Posterior cingulate gyrus (tissue), 11 donors: ENCODE measurements at places on chromosomes 3 and 15.

DNA sequence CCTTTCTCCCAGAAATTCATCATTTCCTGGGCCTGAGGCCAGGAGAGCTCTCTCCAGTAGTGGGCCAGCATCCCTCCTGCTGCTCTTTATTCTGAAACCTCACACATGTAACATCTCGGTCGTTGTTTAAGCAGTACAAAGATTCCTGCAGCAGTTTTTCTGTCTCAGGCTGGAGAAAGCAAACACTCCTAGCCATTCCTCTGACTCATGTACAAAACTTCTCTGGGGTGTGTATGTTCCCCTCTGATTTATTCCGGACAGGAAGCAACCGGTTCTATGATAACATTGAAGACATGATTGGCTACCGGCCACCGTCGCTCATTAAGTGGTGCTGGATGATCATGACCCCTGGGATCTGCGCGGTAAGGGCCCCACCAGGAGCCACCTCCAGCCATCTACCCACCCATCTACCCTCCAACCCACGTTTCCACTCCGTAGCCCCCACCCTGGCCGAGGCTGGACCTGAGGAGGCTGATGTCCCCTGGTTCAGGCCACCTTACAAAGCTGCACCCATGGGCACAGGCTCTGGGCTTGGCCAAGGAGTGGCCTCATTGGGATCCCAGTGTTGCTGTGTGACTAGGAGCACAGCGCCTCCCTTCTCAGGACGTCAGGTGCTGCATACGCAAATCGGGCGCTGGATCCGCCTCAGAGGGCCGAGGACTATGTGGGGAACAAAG is 58.6 kb upstream of the SLC6A1 start:
- DNase-seq = peak; percentile 12

DNA sequence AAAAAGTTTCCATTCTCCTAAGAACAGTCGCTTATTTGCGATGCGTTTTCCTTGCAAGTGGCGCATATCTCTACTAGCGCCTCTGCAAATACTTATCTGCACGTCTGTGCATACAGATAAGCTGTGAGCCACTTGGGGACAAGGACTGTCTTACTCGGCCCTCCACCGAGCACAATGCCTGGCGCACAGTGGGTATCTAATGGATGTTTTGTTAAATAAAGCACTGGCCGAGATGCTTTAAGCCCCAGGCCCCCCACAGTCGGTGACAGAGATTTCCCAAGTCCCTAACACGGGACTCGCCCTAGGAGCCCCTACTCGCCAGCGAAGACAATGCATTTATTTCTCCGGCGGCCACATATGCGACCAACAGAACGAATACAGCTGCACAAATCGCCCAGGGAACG is 503 bp downstream of the HLTF start:
- no peak for DNase-seq

DNA sequence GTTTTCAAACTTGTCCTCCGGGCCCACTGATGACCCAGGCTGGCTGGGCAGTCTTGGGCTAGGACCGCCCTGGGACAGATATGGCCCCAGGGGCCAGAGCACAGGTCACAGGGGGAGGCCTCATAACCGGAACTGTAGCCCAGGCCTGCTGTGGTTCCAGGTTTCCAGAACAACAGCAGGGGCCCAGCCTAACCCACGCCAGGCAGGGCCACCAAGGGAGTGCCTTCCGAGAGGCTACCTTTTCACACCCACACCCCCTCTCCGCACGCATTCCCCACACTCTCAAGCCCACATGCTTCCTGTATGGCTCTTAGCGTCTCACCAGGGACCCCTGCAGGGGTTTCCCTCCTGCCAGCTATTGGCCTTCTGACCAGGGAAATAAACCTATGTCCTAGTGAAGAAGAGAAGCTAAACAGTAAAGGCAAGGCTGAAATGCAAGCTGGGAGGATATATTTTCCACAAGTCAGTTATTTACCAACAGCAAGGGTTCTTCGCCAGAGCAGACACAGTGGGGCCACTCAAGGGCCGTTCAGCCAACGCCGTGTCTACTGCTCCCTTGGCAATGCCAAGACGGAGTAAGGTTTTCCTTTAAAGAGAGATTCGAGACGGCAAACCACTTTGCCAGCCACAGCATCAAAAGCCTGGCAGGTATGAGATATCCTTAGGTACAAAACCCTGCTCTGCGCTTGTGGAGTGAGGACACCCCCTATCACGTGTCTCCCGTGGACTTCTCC is 135.1 kb downstream of the ATP10A start:
- DNase-seq = no peak

- DNase-seq = no peak
Observed at GRCh38 chr3:122760453-122761271, 33.0 kb downstream of the HSPBAP1 start.

DNA sequence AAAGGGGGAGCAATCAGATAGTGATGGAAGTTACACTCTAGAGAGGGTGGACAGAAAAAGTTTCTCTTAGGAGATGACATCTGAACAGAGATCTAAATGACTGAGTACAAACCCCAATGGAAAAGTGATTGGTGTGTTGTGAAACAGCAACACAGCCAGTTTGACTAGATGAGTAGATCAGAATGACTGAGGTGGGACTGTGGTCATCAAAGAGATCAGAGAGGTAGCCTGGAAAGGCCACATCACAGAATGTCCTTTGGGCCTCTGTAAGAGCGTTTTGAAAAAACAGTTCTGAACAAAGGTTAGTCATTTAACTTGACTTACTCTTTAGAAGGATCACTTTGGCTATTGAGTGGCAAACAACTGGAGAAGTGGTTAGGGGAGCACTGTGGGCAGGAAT is 10.6 kb downstream of the LRRC58 start:
- no peak for DNase-seq

DNA sequence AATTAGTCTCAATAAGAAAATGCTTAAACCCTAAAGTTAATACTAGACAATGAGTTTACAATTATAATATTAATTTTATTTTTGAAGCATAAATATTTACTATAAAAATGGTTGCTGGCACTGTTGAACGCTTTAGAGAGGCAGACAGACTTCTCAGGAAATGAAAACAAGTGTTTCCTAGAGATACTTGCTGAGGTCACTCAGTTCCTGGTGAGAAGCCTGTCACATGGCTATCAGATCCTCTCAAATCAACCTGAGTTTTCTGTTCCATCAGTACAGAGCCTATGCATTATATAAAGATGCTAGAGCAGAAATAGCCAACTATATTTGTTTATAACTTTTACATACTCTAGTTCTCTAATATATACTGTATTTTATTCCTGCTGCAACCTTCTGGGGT is 109.2 kb downstream of the MYO5A start:
- no peak for DNase-seq

DNA sequence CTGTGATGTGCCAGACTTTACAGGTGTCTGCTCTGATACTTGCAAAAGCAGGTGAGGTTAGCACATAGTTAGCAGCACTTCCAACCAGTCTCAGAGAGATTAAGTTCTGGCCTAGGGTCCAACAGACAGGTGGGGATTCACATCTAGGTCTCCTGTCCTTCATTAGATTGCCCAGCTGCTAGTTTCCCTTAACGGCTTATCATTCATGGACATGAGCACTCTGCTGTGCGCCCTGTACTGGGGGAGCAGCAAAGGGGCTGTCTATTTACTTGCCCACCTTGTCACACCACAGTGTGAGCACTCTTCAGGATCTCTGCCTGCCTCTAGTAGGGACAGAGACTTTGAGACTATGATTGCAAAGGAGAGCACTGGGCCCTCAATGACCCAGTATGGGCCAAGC is 8.7 kb downstream of the SPSB4 start:
- DNase-seq = no peak

GRCh38 chr15:72916897-72917296 is 133.3 kb upstream of the ADPGK start:
- DNase-seq = no peak

- peak; percentile 65 for DNase-seq
Observed at GRCh38 chr15:55587321-55588069, 650 bp downstream of the PYGO1 start.

GRCh38 chr3:194077602-194078001 is 58.3 kb upstream of the HES1 start:
- DNase-seq = no peak

GRCh38 chr15:50057905-50058639 is 61.0 kb downstream of the ATP8B4 start:
- DNase-seq = no peak

DNA sequence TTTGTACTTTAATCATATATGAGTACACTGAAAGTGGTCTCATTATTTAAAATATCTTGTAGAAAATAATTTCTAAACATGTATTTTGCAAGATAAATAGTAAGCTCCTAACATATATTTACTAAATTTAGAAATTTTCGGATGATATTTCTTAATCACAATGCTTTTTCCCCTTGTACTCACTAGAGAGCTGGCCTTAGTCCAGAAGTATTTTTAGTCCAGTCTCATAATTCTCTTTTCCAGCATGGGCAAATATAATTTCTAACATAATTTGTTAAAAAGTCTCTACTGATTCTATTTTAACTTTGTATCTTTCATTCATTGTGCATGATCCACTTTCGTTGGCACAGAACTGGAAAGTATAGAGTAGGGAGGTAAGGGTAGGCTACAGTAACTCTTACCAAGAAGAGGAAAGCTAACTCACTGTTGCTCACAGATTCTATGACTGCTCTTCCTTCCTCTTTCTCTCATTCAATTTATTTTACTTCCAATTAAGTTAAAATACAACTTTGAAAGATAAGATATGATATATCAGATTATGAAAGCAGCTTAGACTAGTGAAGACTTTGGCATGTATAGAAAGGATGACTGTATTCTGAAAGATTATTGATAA is 39.3 kb downstream of the FGF7 start:
- DNase-seq = no peak

DNA sequence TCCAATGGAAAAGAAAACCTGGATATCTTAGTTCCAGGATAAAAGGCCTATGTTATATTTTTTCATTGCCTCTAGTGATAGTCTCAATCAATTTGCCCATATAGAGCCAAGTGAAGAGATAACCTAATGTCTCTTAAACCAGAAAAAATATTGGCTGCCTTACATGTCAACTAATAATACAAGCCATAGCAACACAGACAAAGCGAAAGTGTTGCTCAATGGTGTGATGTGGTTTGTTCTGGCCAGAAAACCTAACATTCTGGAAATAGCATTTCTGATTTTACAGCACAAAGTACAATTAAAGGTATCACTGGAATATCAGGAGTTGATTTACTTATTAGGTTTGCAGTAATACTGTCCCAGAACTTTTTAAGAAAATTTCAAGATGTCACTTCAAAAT is 101.5 kb downstream of the ATP8B4 start:
- no peak for DNase-seq

GRCh38 chr3:161096771-161097367 is 8.3 kb downstream of the B3GALNT1 start:
- no peak for DNase-seq

DNA sequence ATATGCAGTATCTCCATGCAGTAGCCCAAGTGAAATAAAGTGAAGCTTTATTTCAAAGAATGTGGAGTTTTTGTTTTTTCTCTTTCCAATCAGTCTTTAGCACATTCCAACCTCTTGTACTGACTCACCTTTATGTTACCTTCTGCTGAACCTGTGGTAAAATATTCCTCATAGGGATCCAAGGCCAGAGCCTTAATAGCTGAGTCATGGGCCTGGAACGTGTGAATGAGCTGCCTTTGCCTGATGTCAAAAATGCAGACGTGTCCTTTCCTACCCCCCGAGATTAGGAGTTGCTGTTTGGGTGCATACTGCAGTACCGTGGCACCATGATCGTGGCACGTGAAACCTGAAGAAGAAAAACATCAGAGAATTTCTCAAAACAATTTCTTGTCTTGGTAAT is 108.5 kb downstream of the GLDN start:
- no peak for DNase-seq

GRCh38 chr3:146222204-146223046 is 28.5 kb downstream of the PLSCR4 start:
- no peak for DNase-seq

DNA sequence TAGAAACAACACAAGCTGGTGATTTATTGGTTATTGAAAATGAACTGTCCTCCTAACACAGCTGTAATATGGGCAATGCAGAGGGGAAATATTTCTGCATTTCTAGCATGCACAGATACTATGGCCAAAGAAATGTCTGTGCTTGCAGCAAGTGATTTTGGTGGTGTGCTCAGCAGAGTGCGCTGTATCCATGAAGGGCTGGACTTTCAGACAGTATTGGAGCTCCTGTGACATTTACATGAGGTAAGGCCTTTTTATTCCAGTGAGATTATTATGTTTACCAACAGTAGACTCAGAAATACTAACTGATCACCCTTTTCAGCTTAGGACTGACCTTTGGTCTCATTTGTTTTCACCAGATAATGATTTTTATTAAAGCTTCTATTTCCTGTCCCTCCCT is 1302.6 kb upstream of the EPHA6 start:
- DNase-seq = no peak

- no peak for DNase-seq
Observed at GRCh38 chr3:42228796-42229195, 37.2 kb downstream of the CCK start.

DNA sequence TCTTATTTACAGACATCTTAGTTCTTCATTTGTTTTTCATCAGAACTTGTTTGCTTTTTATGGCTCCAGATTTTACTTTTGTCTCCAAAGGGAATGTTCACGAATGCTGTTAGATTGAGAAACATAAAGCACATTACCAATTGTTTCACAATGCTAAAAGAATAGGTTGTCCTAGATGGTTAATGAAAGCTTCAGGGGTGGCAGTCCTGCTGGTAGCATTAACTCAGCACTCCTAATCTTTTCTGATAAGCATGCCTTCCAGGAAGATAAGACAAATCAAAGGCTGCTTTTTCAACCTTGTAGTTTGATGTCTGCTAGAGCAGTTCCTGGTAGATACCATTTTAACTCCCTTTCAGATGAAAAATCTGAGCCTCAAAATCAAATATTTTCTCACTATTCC is 619.4 kb downstream of the PYDC2 start:
- DNase-seq = no peak

- no peak for DNase-seq
Observed at GRCh38 chr3:149587383-149587782, 70.4 kb downstream of the WWTR1 start.

- no peak for DNase-seq
Observed at GRCh38 chr3:125042725-125043406, 12.9 kb downstream of the HEG1 start.

GRCh38 chr3:190209533-190209932 is 88.8 kb upstream of the P3H2 start:
- no peak for DNase-seq

- no peak for DNase-seq
Observed at GRCh38 chr3:171286580-171287249, 173.5 kb downstream of the TNIK start.

DNA sequence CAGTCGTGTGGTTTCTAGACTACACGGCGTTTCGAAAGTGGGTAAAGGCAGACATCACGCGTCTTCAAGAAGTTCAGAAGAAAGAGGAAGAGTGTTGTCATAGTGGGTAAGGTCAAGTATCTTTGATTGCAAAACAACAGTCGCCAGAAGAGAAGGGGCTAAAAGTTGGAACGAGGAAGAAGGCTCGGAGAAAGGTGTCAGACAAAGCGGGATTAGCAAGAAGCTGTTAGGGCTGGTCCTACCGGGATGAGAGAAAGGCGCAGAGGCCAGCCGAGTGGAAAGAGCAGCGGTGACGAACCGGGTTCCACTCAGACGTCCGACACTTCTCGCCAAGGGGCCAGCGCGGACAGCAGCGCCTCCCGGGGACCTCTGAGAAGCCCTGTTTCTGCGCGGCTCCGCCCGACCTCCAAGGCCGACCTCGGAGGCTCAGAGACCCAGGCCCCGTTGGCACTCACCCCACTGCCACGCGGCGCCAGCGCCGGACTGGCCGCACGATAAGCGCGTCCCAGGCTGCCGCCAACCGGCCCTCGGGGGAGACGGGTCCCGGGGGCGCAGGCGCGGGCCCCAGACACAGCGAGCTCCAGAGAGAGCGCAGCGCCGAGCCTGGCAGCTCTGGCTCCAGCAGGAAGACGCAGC is 436 bp downstream of the ADPGK start:
- DNase-seq = no peak

GRCh38 chr3:150038830-150039229 is 68.1 kb upstream of the PFN2 start:
- DNase-seq = no peak
